ENCODE measurements at places on chromosomes 12 and 14.
A peak's percentile ranks its signal among the peaks of the same experiment; 100 is the strongest.

- DNase-seq, result peak; percentile 24
Observed at GRCh38 chr12:810671-811415, 58.5 kb downstream of the WNK1 start.

GRCh38 chr14:32075672-32076277 lies 1.3 kb upstream of the ARHGAP5 start:
- DNase-seq, result no peak

GRCh38 chr12:50052964-50053363 lies 4.4 kb upstream of the ASIC1 start:
- no peak for DNase-seq

DNA sequence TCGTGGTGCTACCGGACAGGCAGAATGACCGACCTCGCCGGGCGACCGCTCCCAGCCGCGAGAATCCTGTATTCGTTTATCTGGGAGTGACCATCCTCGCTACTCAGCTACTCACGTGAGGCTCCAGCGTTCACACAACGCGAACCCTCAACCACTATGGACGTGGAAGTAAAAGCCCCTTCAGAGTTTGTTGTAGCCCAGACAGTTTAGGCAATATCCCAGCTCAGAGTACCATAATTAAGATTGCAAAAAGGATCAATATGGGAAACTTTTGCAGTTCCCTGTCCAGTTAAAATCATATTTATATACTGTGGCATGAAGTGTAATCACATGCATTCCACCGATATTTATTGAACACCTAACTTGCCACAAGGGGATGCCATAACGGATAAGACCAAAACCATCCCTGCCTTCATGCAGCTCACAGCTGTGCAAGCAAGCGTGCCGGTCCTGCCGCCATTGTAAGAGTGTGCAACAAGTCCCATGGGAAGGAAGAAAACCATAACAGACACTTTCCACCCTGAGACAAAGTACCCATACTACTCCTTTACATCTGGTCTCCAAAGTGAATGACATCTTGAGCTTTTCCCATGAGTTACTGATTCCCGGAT lies 938 bp upstream of the MAX start:
- DNase-seq, result no peak

- no peak for DNase-seq
Observed at GRCh38 chr14:59869381-59870255, 958 bp downstream of the RTN1 start.

DNA sequence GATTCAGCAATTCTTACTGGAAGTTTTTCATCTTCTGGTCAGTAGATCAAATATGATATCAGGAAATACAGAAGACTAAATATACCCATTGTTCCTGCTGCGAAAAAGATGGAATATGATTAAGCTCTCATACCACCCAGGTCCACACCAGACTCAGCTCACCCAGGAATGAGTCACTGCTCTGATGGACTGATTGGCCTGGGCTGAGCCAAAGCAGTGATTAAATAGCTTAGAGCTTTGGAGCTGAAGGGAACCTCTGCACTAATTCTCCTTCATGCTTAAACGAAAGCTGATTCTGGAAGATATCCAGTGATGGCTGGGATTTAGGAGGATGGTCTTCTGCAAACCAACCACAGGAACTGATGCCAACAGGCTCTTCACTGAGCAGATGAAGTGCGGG lies 62.0 kb upstream of the SYT1 start:
- DNase-seq, result no peak

GRCh38 chr12:171743-172676 lies 41.9 kb downstream of the SLC6A12 start:
- no peak for DNase-seq

DNA sequence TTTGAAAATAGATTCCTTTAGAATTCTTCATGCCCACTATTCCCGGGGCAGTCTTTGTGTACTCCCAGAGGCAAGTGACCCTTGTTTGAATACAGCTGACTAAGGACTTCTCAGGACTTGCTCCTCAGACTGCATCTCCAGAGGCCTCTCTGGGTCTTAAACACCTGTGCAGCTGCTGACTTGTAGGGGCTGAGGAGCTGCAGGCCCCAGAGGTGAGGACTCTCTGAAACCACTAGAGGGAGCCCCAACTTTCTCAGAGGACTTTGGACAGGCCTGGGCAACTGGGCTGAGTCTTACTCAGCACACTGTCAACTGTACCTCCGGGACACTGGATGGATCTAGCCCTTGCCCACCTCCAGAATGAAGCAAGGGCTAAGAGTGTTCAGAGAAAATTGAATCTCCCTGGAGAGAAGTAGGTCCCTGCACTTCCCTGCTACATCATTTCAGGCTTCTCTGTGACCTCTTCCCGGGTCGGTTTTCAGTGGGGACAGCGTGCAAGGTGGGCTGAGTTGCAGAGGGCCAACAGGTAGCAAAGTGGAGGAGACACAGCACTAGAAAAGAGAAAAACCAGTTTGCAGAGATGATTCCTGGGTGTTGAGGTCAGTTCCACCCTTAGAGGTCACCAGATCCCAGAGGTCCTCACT lies 164.6 kb downstream of the TMEM117 start:
- DNase-seq, result no peak

DNA sequence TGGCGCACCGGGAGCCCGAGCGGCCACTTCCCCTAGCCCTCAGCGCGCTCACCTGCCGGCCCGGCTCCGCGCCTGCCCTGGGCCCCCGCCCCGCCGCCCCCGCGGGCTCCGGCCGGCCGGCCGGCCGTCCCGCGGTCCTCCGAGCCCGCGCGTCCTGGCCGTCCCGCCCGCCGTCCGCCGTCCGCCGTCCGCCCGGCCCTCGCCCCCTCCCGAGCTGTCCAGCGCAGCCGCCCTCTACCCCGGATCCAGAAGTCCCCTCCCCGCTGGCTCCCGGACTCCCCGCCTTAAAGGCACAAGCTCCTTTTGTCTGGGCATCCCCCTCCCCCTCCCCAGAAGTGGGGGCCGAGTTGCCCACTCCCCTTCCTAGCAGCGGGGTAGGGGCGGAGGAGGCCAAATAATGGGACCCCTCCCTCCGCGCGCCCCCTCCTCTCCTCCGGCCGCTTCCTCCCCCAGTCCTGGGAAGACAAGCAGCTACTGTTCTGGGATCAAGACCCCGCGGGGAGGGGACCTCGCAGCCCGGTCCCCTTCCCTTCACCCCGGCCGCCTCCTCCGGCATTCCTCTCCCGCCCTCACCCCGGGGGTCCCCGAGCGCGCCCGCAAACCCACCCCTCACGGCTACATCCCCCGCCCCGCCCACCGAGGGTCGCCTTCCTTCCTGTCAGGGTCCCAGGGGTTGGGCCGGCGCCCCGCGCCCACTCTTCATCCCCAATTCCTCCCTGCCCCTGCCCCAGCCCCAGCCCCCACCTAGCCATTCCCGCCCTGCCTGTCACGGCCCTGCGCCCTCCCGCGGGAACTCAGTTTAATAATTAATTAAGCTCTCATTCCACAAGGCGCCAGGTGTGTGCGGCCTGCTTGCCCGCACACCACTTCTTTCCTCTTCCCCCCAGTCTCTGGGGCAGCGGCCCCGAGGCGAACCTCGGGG lies at the start of gene ADCY6:
ADCY6 (minus strand) TSS at position 236 of the 922 bp plus-strand sequence. CDS start 5,655 bp downstream, outside the sequence.
- DNase-seq, result no peak

DNA sequence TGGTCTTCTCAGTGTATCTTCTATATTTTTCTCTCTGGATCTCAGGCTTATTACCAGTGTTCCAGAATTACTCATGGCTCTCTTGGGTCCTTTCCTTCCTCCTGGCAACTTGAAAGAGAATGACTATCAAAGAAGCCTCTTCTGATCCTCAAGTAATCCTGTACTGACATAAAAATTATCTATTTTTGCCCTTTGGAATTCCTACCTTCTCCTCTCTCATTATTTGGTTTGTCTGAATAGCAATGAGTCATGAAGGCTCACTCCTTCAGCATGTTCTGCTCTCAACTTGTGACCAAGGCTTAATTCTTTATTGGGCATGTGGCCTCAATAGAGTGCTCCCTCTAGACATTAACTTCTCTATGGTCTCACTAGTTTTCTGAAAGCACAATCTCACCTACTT lies 553.6 kb upstream of the ATP2B1 start:
- no peak for DNase-seq

DNA sequence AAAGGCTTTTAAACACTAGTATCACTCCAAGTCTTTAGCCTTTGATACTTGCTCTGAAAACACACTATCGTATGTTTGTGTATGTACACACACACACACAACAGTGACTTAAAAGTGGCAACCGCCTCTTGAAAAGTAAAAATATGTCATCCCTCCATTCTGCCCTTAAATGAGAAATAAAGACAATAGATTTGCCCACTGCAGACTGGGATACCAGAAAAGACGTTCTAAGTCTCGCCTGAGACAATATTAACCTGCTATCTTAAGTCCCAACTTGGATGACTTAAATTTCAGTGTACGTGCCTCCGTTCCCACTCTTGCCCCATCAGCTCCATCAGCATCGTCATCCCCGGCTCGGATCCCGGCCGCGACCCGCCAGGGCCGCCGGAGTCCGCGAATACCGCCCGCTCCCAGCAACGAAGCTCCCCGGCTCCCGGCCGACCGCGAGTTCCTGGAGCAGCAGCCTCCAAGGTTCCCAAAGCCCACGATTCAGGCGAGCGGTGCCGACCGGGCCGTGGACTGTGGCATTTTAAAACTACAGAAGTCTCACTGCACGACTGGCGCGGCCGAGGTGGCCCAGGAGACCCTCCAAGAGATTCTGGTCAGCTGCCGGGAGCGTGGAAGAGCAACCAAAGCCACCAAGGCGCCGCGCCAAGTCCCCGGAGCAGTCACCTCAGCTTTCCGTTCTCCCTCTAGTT lies 2.8 kb upstream of the ARID2 start:
- no peak for DNase-seq

GRCh38 chr12:87160848-87161601 lies 868.2 kb downstream of the C12orf50 start:
- no peak for DNase-seq

- no peak for DNase-seq
Observed at GRCh38 chr14:49792618-49793017, 24.7 kb downstream of the KLHDC2 start.

DNA sequence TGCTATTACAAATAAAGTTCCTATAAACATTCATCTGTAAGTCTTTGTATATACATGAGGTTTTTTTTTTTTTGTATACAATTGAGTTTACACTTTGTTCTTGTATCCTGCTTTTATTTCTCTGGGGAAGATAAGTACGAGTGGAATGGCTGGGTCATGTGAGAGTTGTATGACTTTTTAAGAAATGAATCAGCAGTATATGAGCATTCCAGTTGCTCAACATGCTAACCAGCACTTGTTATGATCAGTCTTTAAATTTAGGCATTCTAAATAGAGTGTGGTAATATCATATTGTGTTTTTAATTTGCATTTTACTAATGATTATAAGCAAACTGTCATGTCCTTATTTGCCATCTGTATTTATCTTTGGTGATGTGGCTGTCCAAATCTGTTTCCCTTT lies 44.7 kb upstream of the AMIGO2 start:
- DNase-seq, result no peak

- DNase-seq, result no peak
Observed at GRCh38 chr14:98704441-98704840, 567.6 kb downstream of the BCL11B start.

DNA sequence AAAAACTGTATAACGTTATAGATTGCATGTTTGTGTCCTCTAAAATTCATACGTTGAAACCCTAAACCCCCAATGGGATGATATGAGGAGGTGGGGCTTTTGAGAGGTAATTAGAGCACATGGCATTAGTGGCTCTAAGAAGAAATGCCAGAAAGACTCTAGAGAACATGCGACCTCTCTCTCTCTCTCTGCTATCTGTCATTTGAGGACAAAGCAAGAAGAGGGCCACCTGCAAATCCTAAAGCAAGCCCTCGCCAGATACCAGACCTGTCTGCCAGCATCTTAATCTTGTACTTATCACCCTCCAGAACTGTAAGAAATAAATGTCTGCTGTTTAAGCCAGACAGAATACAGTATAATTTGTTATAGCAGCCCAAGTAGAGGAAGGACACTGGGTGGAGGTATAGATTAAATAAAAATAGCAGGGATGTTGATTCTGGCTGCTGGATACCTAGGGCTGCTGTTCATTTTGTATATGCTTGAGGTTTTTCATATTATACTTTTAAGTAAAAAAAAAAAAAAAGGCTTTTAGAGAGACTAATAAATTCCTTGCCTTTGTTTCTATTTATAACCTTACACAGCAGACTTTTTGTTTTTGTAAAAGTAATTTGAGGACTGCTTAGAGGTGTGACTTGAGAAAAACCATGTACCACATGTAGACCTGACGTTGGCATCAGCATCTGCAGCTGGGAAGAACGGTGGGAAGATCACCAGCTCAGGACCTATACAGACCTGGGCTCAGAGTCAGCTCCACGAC lies 26.9 kb downstream of the MOK start:
- no peak for DNase-seq

- DNase-seq, result no peak
Observed at GRCh38 chr12:69828897-69829296, 3.9 kb downstream of the MYRFL start.

All from activated CD4-positive, alpha-beta T cell treated with anti-CD3 and anti-CD28 coated beads, Interleukin-2, amount 50 U/mL, for 24 hours (primary cell).